NCI-H1930 (cell line): ENCODE measurements at places on chromosomes 5 and 9.

DNA sequence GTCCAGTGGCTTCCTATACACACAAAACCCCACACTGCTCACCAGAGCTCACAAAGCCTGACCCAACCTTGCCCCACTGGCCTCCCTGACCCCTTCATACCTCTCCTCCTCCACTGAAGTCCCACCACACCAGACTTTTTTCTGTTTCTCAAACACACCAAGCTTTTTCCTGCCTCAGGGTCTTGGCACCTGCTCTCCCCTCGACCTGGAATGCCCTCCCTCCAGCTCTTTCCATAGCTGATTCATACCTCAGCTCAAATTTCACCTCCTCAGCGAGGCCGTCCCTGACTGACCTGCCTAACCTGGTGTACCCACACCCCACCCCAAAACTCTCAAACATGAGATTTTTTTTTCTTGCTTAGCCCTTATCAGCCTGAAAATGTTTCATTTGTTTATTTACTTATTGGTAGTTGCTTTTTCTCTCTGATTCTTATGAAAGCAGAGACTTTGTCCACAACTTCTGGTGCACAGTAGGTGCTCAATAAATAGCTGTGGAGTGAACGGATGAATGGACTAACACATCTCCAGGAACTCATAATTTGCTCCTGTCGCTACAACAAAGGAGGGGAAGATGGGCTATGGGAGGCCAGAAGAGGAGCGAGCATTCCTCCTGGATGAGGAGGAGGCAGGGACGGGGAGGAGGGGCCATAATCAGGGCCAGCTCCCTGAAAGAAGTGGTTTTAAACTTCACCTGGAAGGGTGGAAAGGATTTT, 84.3 kb downstream of the SH3TC2 start:
- DNase-seq, result no peak

DNA sequence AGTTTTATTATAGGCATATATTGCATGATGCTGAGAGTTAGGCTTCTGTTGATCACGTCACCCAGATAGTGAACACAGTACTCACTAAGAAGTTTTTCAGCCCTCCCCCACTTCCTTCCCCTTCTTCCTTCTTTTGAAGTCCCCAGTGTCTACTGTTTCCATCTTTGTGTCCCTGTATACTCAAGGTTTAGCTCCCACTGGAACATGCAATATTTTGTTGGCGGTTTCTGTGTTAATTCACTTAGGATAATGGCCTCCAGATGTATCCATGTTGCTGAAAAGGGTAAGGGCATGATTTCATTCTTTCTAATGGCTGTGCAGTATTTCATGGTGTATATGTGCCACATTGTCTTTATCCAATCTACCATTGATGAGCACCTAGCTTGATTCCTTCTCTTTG, 764.3 kb downstream of the MTRR start:
- no peak for DNase-seq

DNA sequence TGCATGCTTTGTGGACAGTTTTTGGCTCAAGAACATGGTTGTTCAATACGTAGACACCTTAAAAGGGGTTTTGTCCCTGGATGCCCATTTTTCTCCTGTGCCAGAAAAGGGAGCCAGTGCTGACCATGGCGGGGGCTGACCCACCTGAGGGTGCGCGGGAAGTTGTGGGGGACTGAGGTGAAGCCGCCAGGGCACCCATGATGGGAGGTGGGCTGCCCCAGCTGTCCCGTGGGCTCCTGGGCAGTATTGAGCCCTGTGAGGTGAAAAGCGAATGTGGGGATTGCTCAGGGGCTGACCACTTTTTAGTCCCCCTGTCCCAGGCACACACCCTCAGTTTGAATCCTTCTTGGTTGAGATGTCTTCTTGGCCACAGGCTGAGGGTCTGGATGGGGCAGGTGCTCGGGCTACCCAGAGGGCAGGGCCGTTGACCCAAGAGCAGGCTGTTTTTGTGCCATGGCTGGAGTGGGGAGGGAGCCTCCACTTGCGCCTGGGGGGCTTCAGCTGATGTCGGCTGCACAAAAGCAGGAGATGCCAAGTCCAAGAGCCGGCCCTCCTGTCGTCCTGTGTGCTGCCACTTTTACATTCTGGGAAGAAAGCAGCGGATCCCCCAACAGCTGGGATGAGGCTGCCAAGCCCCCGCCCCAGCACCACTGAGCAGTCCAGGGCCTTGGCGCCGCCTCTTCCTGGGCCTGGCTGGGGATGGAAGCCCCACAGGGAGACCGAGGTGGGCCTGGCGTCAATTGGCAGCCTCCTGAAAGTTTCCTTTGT, 120.1 kb downstream of the WNK2 start:
- DNase-seq, result no peak

GRCh38 chr5:56088967-56089829, 94.4 kb upstream of the IL6ST start:
- no peak for DNase-seq

GRCh38 chr5:109574985-109575384, 114.7 kb upstream of the MAN2A1 start:
- no peak for DNase-seq

- no peak for DNase-seq
Measured at GRCh38 chr5:100691548-100691947, 156.4 kb downstream of the FAM174A start.

DNA sequence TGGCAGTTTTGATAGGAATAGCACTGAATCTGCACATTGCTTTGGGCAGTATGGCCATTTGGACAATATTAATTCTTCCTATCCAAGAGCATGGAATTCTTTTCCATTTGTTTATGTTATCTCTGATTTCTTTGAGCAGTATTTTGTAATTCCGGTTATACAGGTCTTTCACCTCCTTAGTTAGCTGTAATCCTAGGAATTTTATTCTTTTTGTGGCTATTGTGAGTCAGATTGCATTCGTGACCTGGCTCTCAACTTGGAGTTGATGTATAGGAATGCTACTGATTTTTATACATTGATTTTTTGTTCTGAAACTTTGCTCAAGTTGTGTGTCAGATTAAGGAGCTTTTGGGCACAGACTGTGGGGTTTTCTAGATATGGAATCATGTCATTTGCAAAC, 24.0 kb downstream of the TMEM161B start:
- no peak for DNase-seq

DNA sequence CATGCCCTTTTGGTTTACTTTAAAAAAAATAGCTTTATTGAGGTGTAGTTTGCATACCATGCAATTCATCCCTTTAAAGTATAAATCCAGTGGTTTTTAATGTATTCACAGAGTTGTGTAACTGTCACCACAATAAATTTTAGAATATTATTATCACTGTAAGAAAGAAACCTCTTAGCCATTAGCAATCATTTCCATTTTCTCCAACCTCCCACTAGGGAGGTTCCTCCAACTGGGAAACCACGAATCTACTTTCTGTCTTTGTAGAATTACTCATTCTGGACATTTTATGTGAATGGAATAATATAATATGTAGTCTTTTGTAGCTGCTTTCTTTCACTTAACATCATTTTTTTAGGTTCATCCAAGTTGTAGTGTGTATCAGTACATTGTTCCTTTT, 43.5 kb downstream of the UNC13B start:
- DNase-seq, result no peak

DNA sequence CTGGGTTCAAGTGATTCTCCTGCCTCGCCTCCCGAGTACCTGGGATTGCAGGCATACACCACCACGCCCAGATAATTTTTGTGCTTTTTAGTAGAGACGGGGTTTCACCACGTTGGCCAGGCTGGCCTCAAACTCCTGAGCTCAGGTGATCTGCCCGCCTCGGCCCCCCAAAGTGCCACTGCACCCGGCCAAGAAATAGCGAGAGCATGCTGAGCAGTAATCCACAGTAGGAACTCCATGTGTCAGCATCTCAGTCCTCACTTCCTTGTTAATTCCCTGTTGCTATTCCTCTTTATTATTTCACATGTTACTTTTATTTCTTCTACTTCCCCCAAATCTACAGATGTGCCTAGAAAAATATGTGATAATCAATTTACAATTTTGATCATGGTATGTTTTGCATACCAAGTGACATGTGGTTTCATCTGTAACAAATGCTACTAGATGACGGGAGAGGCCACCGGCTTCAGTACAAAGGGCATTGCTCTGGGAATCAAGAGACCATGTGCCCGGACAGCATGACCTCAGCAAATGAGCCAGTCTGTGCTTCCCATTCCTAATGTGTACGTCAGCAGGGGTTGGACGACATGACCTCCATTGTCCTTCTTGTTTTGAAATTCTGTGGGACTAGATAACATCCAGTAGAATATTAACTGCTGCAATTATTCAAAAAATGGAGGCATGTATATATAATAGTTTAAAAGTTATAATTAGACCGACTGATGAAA, 61.6 kb downstream of the FNBP1 start:
- DNase-seq, result no peak

DNA sequence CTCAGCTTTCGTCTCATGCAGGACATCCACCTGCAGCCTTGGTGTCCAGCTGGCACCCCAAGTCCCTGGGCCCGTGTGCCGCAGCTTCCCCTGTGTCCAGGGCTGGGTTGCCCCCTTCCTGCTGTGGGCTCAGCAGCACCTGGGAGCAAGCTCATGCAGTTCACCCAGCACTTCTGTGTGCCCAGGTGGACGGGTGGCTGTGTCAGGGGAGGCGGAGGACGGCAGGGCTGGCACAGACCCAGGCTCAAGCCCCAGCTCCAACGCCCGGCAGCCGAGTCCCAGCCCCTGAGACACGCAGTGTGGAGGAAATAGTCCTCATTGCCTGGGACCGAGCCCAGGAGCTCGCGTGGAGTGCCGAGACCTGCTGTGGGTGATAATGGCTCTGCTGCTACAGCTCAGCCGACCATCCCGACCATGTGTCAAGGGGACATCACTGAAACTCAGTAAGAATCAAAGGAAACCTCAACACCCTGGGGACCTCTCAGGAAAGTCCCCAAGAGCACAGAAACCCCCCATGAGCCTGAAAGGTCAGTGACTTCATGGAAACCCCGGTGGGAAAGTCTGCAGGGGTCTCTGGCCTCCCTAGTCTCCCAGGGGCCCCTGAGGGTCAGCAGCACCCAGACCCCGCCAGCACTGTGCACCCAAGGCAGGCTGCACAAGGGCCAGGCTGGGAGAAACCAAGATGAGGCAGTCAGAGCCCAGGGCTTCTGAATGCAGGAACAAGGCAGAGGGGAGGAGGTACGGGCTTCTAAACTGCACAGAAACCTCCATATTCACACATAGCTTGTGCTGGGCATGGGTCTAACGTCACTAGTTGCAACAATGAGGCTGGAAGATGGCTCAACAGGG, 38.8 kb downstream of the LPCAT1 start:
- no peak for DNase-seq

- DNase-seq, result no peak
Measured at GRCh38 chr9:134318481-134318891, 7.8 kb upstream of the RXRA start.

DNA sequence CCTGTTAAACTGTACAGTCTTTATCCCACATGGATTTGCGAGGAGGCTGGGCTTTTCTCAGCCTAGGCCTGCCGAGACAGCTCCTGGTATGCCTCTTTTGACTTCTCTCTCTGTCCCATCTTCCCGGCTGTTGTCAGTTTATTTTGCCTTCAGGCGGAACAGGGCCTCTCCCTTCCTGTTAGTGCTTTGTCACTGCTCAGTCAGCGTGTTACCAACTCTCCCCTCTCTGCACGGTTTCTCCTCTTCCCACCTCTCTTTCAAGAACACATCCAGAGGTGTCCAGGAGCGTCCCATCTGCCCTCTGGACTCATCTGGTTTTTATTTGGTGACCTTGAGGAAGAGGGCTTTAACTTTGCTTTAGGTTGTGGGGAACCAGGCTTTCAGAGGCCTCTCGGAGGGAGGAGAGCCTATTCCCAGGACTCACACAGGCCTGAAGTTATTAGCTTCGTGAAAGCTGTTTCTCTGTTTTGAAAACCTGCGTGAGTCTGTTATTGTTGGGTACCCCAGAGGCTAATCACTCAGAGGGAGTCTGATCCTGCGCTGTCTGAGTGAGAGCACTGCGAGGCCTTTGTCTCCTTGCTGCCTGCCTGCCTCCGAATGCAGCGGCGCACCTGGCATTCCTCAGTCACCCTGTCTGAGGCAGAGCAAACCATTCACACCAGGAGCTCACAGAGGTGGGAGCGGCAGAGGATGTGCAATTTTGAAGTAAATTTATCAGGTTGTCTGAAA, 234.4 kb upstream of the MPDZ start:
- DNase-seq, result peak; percentile 40

GRCh38 chr9:21002040-21002439, 29.4 kb downstream of the HACD4 start:
- no peak for DNase-seq

DNA sequence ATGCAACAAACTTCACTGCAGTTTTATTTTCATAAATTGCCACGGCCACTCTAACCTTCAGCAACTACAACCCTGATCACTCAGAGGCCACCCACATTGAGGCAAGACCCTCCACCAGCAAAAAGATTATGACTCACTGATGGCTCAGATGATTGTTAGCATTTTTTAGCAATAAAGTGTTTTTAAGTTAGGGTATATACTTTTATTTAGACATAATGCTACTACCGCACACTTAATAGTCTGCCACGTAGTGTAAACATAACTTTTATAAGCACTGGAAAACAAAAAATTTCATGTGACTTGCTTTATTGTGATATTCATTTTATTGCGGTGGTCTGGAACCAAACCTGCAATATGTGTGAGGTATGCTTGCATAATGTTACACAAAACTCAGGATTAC, 257.9 kb downstream of the ZSWIM6 start:
- no peak for DNase-seq

DNA sequence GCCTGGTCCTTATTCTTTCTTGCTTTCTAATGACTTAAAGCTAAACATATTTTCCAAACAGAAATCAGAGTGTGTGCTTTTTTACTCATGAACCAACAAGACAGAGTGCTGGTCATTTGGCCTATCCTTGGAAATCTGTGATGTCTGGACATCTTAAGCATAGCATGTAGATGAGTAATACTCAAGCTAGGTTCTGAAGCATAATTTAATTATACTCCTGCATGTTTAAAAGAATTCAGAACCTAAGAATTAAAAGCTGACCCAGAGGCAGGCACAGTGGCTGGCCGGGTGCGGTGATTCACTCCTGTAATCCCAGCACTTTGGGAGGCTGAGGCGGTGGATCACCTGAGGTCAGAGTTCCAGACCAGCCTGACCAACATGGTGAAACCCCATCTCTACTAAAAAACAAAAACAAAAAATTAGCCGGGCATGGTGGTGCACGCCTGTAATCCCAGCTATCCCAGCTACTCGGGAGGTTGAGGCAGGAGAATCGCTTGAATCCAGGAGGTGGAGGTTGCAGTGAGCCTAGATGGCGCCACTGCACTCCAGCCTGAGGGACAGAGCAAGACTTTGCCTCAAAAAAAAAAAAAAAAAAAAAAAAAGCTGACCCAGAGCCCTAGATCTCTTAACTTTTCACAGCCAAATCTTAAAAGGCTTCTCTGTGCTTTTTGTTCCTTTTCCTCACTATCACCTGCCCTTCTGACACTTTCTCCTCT, 16.2 kb upstream of the TJP2 start:
- no peak for DNase-seq
